Foreskin fibroblast (primary cell): ENCODE measurements at places on chromosomes 1 and 21.

DNA sequence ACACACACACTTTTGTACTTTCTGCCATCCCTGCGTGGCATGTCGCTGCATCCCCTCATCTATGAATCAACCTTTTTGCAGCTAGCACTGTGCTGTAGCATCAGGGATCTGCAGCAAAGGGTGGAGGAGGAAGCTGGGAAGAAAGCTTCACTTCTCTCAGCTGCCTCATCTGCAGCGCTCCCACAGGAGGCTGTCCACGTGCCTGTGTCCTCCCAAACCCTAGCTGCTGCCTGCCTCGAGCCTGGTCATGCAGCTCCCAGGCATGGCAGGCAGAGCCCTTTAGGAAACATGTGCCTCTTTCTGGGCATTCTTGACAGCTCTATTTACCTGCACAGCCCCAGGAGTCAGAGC is 262.1 kb upstream of the SGIP1 start:
- DNase-seq, result peak; percentile 72

DNA sequence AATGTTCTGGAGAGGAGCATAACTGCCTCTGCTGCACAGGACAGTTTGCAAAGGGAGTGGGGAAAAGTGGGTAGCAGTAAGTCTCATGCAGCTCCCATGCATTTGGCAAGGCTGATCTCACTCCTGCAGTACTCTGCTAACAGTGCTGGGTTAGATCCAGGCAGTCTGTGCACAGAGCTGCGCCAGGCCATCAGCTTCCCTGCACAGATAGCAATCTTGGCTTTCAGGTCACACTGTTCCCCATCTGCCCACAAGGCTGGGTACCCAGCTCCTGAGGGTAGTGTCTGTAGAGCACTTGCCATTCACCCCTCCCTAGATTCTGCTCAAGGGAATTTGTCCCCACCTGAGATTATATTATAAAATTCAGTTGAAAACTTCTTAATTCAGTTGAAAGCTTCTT is 72.1 kb downstream of the SH3BGR start:
- DNase-seq, result no peak

DNA sequence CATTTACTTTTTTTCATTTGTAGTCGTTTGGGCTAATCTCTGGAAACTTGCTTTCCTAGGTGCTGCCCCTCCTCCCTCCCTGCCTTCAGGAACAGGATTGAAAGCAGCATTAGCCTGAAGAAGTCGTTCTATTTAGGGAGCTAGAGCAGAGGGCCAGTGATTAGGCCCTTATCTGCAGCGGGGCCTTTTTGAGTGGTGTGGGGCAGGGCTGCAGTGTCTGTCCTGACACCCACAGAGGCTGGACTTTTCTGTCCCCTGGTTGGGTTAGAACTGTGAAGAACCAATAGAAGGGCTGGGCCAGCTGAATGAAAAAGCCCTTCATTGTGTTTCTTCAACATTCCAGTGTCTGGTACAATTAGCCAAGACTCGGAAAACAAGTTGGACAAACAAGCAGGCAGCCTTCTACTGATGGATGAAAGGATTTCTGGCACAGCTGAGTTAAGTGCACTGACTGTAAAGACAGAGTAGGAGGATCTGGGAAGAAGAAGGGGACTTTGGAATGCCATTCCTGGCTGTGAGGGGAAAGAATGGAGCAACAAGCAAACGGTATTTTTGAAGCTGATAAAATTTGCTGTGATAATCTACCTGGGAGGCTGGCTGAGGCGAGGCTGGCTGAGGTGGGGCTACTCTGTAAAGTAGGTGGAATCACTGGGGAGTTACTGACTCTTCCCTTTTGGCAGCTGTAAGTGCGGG is 9.7 kb downstream of the MACF1 start:
- no peak for DNase-seq

- DNase-seq, result no peak
Observed at GRCh38 chr1:160431571-160431970, 31.2 kb downstream of the VANGL2 start.

DNA sequence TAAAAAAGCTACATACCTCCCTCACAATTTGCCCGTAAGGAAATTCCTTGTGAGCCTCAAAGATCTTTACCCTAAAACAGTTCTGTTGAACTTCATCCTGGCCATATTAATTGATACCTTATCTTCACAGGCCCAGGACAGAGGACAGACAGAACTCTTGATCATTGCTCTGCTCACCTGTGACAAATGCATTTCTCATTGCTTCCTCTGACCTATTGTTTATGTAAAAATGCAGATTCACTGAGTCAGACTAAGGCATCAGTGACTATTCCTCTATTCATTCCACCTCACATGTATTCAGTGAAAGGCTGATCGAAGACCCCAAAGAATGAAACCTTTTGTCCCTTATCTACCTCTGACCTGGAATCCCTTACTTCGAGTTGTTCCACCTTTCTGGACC is 61.0 kb downstream of the BACH1 start:
- no peak for DNase-seq

DNA sequence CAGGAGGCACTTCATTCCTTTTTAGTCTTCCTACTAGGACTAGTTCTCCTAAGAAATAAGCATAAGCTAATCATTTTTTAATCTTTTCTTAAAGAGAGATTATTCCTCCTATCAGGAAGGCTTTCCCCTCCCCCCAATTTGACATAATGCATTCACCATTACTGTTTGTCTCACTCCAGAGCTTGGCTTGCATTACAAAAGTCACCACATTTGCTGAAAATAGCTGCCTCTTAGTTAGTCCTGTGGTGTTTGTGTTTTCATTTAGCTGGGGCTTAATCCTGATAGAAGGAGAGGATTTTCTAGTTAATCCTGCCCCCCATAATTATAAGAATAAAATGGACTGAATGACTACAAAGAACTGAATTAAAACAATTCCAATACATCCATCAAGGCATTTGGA is 307.1 kb upstream of the RRP15 start:
- DNase-seq, result no peak

GRCh38 chr1:9942399-9942938 is 722 bp downstream of the LZIC start:
- DNase-seq, result peak; percentile 41

DNA sequence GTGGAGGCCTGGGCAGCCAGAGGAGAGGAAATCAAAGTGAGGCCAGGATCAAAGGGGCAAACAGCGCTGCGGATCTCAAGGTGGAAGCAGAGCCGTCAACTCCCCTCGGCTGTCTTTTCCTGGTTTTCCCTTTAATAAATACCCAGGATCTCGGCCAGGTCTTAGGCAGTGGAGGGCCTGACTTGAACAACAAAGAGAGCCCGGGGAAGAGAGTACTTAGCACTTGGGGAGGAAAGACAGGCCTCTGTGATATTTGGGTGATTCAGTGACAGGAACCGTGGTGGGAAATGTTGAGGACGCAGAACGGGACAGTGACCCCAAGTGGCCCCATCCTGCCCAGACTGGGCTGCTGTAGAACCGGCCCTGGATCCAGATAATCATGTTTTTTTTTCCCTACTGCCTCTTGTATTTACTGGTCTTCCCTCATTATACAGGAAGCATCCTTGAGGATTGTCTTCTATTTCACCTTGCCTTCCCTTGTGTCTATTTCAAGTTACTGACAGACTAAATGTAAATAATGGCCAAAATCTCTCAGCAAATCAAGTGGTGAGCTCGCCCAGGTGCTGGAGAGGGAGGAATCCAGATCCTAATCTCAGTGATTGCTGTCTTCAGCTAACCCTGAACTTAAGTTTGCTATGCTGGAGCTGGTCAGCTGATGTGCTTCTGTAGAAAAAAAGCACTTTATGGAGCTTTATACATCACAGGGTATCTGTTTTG is 2.8 kb upstream of the MIXL1 start:
- DNase-seq, result no peak

DNA sequence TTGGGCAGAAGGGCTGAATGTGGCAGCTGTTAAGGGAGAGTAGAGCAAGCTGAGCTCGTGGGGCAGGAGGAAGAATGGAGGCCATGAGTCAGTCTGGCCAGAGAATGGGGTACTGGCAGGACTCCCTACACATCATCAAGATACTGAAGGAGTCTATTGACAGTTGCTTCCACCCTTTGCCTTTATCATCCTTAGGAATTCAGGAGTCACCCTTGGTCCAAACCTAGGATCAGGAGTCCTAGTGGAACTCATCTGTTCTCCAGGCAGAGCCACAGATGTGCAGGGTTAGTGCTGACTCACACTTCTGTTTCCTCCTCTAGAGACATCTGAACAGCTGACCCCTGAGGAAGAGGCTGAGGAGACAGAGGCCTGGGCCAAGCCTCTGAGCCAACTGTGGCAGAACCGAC is 18.7 kb upstream of the ST3GAL3 start:
- DNase-seq, result peak; percentile 95

- no peak for DNase-seq
Observed at GRCh38 chr1:184632415-184633175, 122.1 kb downstream of the EDEM3 start.

DNA sequence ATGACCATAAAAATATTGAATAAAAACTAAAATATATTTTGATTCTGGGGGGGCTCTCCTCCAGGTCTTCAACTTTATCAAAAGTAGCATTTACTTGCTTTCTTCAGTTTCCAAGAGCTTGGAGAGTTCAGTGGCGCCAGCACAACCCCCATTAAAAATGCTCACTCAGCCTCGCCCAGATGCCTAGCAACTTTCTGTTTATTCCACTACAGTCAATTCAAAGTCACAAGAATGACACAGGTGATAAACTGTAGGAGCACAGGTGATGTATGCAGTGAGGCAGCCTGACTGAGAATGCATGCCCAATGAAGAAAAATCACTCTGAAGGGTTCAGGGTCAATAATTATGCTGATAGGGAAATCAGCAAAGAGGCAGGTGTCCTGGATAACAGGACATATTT is 159.4 kb upstream of the ATP1B1 start:
- no peak for DNase-seq

DNA sequence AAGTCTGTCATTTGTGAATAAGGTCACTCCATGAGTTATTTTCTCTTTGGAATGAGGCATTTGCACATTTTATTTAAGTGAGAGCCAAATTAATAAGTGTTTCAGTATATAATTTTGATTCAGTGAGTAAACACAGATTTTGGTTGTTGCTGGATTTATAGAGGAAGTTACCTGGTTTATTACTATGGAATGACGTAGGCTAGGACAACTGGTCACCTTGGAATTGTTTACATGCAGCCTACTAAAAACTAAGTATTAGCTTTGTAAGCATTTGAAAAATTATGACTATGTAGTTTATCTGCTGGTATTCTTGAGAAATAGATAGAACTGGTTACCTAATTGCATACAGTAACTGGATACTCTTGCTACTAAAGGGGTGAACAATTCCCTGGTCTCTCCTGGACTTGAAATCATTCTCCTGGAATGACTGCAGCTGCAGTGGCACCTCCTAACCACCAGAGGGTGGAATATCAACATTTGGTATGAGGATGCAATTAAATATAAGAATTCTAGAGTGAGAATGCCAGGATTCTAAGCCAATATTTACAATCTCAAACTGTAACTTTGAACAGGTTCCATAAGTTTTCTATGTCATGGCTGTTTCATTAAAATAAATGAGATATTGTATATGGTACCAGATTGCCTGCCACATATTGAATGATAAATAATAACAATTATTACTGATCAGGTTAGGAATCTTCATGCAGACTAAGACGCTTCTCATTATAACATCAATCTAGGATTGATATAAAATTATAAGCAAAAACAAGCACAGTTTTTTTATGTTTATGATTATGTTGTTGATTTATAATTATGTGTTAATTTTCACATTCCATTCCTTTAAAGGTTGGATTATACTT is 3.5 kb upstream of the KRTAP27-1 start:
- DNase-seq, result peak; percentile 25

DNA sequence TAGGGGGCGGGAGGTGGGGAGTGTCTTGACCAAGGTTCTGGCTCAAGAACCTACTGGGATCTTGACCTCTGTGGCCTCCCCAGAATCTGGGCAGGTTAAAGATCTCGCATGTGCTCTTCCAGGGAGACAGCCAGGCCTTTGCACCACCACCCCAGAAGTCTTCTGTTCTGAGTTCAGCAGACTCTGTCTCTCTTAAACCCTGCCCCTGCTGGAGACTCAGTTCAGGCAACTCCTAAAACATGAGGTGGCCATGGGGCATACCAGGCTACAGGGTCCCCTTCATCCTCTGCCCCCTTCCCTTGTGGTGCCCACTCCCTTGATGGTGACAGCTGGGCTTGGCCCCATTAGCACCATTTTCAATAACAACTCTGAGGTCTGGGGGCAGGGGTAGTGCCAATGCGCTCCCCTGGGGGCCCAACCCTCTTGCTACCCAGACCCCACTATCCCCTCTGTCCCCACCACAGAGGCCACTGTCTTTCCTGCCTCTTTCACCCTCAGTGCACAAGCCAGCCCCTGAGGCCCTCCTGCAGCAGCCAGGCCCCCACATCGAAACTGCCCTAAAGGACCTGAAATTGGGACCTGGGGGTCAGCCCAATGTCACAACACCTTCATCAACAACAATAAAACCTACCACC is 132.7 kb upstream of the RUNX3 start:
- DNase-seq, result no peak

DNA sequence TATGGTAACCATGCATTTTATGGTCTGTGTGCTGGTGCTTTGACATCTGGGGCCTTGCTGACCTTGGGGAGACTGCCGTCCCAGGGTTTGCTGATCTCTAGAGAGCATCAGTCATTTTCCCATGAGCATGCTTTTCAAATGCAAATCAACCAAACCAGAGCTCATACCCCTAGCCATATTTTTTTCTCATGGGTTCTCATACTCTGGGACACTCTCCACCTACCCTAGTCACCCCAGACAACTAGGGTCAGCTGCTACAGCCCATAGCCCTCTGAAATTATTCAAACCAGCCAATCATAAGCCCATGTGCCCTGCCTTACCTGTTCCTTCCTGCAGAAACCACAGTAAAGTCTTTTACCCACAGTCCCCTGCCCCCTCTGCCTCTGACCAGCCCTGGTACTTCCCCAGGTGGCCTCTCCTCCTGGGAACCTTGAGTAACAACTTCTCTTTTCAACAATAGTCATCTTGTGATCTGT is 132.0 kb downstream of the MAP3K21 start:
- DNase-seq, result no peak

DNA sequence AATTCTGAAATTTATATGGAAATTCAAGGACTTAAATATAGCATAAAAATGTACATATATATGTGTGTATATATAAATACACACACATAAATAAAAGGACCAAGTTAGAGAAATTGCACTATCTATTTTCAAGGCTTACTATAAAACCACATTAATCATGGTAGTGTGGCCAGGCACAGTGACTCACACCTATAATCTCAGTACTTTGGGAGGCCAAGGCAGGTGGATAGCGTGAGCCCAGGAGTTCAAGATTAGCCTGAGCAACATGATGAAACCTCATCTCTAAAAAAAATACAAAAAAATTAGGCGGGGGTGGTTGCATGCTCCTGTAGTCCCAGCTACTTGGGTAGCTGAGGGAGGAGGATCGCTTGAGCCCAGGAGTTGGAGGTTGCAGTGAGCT is 171.4 kb upstream of the GORAB start:
- DNase-seq, result no peak
